ENCODE measurements at places on chromosomes 13 and 19.
A peak's percentile ranks its signal among the peaks of the same experiment; 100 is the strongest.

DNA sequence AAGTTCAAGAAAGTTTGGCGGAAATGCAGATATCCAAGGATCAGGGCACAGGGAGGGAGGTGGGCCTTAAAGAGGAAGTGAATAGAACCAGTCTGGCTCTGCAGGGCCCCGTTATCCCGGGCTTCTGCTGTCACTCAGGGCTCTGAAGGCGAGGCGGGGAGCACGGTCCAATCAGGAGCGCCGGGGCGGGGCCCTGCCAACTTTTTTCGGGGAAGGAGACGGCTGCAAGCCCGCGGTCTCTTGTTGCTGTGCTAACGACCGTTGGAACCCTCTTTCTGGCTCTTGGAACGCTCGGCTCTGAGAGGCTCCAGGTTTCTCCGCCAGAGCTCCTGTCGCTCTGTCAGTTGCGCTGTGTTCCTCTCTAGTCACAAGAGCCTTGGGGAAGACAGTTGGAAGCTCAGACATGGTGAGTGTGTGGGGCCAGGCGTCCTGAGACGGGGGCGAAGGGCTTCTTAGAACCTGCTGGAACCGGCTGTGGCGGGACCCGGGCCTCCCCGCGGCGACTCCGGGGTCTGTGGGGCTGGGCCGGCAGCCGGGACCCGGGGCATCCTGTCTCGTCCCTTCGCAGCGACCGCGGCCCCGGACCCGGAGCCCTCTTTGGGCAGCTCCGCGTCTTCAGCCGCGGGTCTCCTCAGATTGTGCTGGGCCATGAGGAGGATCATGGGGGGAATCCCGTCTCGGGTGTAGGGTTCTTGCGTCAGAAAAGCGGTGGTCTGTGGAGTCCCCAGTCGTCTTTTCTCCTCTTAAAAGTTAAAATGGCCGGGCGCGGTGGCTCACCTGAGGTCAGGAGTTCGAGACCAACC is 27.7 kb downstream of the ZNF844 start:
- DNase-seq, result peak; percentile 24

DNA sequence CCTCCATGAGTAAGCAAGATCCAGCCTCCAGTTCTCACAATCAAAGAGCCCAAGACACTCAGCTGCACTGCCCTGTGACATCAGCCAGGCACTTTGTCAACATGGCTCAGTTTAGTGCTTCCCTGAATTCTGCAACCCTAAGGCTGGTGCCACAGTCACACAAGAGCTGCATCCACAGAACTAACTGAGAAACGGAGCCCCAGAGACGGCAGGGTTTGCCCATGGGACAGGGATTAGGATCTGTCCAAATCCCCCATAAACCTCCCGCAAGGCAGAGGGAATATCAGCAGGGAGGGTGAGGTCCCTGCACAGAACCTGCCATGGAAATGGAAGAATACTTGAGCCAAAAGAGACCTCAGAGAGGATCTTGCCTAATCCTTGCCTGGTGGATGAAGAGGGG is 70.4 kb upstream of the UQCRFS1 start:
- DNase-seq, result no peak

GRCh38 chr19:46481947-46482346 is 10.6 kb upstream of the PNMA8A start:
- DNase-seq, result no peak

- no peak for DNase-seq
Measured at GRCh38 chr13:74866101-74866500, 615.9 kb downstream of the TBC1D4 start.

GRCh38 chr19:51546650-51547396 is 15.4 kb upstream of the SIGLEC6 start:
- DNase-seq, result no peak

- no peak for DNase-seq
Measured at GRCh38 chr19:40597329-40597838, 3.8 kb upstream of the LTBP4 start.

GRCh38 chr19:944171-944567 is 18.3 kb downstream of the ARID3A start:
- DNase-seq, result no peak

DNA sequence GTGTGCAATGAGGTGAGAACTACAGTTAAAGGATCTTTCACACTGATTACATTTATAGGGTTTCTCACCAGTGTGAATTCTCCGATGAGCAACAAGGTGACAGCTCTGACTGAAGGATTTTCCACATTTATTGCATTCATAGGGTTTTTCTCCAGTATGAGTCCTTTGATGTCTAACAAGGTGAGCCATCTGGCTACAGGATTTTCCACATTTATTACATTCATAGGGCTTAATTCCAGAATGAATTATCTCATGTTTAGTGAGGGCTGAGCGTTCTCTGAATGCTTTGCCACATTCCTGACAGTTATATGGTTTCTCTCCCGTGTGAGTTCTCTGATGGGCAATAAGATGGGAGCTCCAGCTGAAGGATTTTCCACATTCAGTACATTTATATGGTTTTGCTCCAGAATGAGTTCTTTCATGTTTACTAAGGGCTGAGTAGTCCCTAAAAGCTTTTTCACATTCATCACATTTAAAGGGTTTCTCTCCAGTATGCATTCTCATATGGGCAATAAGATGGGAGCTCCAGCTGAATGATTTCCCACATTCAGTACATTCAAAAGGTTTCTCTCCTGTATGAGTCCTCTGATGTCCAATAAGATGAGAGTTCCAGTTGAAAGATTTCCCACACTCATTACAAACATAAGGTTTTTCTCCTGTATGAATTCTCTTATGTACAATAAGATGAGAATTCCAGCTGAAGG is 4.4 kb upstream of the C19orf18 start:
- no peak for DNase-seq

DNA sequence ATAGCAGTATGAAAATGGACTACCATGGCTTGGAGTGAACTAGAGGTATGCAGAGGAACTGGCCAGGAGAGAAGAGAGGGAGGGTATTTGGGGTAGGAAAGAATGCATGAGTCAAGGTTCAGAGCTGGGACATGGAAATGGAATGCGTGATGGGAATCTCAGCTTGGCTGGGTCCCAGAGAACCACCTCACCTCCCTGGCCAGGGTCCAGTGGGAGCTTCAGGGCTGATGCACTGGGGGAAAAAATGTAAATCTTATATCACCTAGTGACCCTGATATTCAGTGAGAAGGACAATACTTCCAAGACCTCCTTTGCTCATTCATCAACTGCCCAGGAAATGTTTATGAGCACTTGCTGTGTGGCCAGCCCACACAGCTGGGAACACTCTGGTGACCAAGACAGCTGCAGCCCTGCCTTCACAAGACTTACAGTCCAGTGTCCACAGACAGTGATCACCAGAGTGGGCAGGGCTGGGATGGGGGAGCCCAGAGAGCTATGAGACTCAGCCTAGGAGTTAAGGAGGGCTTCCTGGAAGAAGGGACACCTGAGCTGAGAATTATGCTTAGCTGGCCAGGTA is 12.8 kb downstream of the IGSF23 start:
- no peak for DNase-seq

DNA sequence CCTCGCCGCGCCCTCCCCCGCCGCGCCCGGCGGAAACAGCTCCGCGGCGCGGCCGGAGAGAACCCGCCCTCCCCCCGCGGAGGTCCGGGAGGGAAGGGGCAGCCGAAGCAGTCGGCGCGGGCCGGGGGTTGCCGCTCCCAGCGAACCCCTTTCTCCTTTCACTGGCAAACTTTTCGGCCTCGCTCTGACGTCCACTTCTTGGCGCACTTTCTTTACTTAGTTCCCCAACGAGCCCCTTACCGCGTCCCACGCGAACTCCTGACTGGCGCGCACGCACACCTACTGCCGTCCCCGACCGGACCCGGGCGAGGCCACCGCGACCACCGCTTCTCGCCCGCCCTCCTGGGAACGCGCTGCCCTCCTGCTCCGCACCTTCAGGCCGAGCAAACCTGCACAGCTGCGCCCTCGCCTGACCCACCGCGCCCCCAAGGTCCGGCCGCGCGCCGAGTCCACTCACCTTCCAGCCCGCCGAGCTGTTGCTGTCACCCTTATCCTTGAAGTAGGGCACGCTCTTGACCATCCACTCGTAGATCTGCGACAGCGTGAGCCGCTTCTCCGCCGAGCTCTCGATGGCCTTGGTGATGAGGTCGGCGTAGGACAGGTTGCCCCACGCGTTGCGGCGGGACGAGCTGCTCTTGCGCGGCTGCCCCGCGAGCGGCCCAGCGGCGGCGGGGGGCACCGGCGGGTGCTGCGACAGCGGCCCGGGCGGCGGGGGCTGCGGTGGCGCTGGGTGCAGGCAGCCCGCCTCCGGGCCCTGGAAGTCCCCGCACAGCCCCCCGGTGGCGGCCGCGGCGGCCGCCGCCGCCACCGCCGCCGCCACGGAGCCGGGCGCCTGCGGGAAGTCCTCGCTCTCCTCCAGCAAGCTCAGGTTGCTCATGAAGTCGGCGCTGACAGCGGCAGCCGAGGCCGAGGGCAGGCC is 1.1 kb downstream of the FOXO1 start:
- DNase-seq, result no peak

Data from Panc1 (cell line).